AG10803 (cell line): ENCODE measurements at places on chromosomes 2 and 18.
A peak's percentile ranks its signal among the peaks of the same experiment; 100 is the strongest.

DNA sequence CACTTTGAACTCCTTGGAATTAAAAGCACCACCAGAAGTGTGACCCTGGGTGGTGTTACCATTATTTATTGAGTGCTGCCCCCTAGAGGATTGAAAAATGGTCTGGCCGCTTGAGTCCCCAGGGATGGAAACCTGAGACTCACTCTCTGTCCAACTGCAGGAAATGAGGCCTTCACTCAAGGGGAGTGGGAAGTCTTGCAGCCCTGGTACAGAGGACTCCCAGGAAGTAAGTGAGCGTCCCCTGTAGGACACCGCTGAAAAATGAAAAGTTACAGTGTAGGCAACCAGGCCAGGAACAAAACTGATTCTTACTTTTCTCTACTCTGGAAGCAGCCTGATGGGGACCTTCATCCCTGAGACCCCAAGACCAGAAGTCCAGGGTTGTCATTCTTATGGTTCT, 2.2 kb upstream of the NRP2 start:
- DNase-seq: peak; percentile 87

- peak; percentile 84 for DNase-seq
These were observed 2.2 kb upstream of the SERPINB12 start for GRCh38 chr18:63539904-63540510.

- DNase-seq: peak; percentile 11
These were observed 213.5 kb upstream of the RND3 start for GRCh38 chr2:150700666-150701580.

DNA sequence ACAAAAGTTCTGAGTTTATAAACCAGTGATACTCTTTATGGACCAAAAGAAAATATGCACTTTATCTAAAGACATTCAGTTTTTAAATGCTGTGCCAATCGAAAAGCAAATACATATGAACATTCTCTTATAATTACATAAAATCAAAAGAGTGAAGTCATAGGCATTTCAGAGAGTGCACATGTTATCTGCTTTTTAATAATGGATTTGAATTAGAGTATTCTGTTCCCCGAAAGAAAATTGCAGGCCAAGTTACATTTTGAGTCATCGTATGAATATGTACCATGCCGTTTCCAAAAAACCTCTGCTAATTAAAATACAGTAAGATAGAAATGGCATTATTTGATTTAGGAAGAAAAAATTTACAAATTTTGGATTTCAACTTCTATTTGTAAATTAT, 565.7 kb downstream of the ZEB2 start:
- peak; percentile 47 for DNase-seq

GRCh38 chr2:38301340-38301968, 75.6 kb downstream of the ATL2 start:
- no peak for DNase-seq

DNA sequence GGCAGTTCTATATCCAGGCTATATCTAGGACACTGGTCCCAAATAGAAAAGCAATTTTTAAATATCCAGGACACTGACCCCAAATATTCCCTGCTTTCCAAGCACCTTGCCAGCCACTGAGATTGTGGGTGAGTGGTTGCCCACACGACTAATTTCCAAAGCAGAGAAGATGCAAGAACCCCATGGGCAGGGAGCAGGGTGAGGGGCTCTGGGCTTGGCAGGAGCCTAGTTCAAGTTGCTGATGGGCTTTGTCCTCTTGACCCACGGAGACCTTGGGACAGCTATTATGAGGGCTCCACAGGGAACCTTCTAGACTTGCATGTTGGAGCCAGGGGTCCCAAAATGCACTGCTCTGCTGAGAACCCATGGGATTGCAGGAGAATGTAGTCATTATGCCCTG, 146.0 kb upstream of the SMAD2 start:
- DNase-seq: no peak
